ENCODE measurements at places on chromosomes 3 and 15.

DNA sequence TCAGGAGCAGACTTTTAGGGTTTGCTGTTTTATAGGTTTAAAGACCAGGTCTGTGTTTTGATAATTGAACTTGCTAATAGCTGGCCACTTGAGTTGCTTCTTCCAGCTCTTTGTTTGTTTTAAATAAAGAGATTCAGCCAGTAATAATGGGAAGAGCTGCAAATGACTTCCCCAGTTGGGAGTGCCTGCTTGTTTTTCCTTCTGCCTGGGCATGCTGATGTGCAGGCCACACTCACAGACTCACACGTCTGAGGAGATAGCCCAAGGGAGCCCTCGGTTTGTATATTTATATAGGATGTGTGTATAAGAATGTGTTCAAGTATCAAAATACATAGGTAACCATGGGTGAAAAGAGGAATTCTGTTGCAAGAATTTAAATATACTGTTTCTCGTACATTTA, 78.2 kb upstream of the BOC start:
- DNase-seq, result no peak

DNA sequence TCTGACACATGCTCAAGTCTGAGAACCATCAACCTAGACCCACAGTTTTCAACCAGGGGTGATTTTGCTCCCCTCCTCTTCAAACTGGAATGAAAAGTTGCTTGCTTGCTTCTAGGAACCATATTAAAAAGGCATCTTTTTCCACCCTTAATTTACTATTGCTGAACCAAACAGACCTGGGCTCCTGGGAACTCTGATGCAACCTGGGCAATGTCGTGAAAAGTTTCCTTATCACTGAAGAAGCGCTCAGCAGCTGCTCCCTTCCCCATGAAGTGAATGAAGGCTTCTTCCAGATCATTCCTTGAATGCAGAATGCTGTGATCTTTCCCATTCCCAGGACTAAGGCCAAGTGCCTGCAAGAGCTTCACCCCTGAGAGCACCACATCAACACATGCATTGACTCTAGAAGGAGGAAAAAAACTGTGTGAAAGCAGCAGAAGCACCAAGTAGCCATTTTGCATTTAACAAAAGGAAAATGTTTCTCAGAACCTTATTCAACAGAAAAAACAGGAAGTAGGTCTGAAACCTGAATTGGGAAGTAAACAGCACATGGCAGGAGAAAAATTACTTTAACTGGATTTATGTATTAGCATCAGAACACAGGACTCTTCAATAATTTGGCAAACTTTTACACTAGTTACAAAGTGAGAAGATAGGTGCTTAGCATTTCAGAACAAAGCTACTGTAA, 8.7 kb downstream of the ADPGK start:
- DNase-seq, result no peak

DNA sequence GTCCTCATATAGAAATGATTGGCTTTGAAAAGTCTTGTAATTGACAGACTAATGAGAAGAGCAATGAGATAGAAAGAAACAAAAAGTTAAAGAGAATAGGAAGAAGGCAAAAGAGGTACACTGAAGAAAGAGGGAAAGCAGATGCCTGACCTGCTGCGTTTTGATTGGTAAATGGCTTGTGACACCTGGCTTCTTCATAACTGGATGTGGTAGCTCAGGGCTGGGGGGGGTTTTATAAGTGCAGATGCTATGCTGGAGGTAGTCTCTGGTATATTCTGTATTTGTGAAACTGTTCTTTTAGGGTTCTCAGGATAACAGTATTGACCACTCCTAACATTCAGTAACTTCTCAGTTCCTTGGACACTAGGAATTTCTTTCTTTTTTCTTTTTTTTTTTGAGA, 1.4 kb downstream of the STARD9 start:
- no peak for DNase-seq

DNA sequence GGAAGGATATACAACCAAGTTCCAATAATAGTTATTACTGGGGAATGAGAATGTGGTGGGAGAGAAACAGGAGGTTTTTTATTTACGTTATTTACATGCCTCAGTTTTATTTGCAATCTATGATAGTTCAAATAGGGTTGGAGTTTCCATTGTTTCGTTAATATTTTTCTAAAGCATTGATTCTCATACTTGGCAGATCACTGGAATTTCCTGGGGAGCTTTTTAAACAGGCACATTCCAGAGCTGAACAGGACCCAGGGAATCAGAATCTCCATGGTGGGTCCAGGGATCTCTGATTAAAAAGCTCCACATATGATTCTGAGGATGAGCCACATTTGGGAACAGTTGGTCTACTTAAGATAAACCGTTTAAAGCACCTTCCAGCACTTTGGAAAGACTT, 123.9 kb downstream of the IL20RB start:
- no peak for DNase-seq

Data from stimulated activated CD4-positive, alpha-beta T cell treated with anti-CD3 and anti-CD28 coated beads, TNF-alpha, amount 100 ng/mL, for 24 hours (primary cell).